ENCODE measurements at places on chromosomes 4 and X.
A peak's percentile ranks its signal among the peaks of the same experiment; 100 is the strongest.

- no peak for DNase-seq
These were observed 910 bp downstream of the ANK2 start for GRCh38 chr4:113050371-113050755.

- DNase-seq = no peak
These were observed 20.6 kb downstream of the ZDHHC9 start for GRCh38 chrX:129823115-129823514.

DNA sequence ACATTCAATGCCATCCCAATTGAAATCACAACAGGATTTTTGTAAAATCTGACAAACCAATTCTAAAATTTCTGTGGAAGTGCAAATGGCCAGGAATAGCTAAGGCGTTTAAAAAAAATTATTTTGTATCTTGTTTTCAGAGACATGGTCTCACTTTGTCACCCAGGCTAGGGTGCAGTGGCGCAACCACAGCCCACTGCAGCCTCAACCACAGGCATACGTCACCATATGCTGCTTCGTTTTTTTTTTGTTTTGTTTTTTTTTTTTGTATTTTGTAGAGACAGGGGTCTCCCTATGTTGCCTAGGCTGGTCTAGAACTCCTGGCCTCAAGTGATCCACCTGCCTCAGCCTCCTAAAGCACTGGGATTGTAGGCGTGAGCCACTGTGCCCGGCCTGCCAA is 24.5 kb downstream of the ZNF41 start:
- DNase-seq = no peak

DNA sequence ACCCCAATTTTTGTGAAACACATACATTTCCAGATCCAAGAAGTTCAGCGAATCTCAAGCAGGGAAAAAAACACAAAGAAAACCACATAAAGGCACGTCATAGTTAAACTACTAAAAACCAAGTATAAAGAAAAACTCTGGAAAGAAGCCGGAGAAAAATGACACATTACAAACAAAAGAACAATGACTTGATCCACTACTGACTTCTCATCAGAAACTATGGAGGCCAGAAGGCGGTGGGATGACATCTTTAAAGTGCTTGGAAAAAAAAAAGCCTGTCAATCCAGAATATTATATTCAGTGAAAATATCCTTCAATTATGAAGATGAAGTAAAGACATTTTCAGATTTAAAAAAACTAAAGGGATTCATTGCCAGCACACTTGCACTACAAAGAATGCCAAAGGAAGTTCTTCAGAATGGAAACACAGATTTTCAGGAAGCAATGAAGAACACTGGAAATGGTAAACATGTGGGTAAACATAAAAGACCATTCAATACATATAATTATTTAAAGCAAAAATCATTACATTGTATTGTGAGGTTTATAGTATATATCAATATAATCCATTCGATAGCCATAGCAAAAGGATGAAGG is 32.6 kb upstream of the PPP2R2C start:
- no peak for DNase-seq

GRCh38 chr4:182955411-182955810 is 38.2 kb upstream of the DCTD start:
- DNase-seq = no peak

- peak; percentile 67 for DNase-seq
These were observed 34.4 kb upstream of the CDKL5 start for GRCh38 chrX:18390941-18391538.

GRCh38 chr4:12580787-12581186 is 903.4 kb downstream of the RAB28 start:
- no peak for DNase-seq
